Retina (tissue), 1 donor: ENCODE measurements at places on chromosomes 6 and 20.

DNA sequence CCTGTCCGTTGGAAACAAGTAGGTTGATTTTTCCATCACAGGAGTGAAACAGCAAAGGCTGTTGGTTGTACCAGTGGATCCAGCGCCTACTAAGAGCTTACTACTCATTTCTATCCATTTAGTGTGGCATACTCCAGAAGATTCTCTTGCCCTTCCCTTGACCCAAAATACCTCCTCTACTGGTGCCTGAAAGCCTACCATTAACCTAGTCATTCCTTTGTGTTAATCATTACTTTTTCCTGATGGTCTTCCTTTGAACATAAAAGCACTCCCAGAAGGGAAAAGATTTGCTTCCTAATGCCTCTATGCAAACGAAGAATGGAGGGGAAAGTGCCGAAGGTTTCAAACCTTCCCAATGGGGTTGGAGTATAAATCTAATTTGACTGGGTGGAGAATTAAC lies 123.3 kb downstream of the QRSL1 start:
- no peak for DNase-seq

DNA sequence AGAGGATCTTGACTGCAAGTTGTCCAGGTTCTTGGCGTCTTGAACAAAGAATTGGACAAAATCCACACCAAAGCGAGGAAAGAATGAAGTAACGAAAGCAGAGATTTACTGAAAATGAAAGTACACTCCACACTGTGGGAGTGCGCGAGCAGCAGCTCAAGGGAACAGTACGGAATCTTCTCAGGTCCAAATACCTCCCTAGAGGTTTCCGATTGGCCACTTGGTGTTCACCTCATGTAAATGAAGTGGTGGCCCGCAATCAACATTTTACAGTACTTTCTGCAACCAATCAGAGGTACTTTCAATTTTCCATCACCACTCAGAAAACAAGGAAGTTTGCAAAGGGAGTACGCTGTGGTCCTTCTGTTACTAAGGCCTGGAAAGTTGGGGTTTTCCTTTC lies 122.4 kb downstream of the PTPRK start:
- no peak for DNase-seq

DNA sequence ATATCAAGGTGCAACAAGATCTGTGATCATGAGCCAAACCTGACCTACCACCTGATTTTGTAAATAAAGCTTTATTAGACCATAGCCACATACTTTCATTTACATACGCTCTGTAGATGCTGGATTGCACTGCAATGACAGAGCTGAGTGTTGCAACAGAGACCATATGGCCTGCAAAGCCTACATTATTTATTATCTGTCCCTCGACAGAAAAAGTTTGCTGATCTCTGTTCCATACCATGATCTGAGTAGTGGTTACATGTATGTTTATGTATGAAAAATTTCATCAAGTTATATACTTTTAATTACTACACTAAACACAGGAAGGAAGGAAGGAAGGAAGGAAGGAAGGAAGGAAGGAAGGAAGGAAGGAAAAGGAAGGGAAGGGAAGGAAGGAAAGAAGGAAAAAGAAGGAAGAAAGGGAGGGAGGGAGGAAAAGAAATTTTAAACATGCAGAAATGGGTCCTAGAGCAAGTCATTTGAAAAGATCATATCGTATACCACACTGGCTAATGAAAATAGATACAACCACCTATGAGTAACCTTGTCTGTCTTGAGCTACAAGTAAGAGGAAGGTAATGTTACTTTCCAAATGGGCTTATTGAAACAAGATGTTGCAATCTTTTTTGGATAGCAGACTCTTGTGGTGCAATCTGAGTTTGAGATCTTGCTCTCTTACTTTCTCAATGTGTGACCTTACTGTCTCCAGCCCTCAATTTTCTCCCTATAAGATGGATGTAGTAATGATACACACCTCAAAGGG lies 441.0 kb downstream of the KIF16B start:
- no peak for DNase-seq

- no peak for DNase-seq
Measured at GRCh38 chr6:2820415-2820814, 21.2 kb downstream of the SERPINB1 start.

DNA sequence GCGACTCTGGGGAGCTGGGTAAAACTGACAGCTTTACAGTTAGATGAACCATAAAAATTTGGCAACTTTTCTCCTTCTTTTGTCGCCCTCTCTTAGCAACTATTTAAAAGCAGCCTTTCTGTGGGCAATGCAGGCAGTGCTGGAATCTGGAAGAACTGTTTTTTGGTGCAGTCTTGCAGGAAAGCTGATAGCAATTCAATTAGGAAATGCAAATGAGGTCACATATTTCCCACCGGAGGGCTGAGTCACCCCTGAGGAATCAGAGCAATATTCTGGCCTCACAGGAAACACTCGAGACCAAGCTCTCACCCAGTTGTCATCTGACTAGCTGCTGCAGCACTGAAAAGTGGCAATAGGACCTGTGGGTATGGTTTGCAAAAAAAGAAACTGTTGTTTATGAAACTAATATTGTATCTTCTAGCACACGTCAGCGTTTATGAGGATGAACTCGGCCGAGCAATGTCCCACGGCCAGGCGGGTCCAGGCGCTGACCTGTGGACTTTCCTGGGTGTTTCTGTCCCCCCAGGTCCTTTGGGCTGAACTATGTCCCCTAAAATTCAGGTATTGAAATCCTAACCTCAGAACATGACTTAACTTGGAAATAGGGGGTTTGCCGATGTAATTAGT lies 312.3 kb downstream of the TAF4 start:
- no peak for DNase-seq

- no peak for DNase-seq
Measured at GRCh38 chr6:27700337-27700736, 211.9 kb downstream of the OR2B2 start.

- DNase-seq, result no peak
Measured at GRCh38 chr6:90425161-90425641, 128.6 kb upstream of the BACH2 start.

- DNase-seq, result no peak
Measured at GRCh38 chr6:131523988-131524673, 48.9 kb upstream of the ARG1 start.

DNA sequence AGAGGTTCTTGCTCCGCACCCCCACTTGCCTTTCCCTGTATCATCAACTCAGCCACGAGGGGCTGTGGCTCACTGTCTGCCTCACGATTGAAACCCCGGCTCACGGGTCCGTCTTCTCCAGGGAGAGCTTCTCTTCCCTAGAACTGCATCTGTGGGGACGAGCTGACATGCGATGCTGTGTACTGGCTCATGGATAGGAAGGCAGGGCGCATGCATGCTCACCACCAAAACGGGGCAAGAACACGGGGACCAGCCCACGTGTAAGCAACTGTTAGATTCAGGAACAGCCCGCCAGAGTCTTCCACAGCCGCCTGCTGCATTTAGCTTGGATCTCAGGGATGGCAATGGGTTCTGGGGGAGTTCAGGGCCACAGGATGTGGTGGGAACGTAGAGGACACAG lies 275.9 kb upstream of the CDH4 start:
- no peak for DNase-seq

GRCh38 chr6:32113386-32114352 lies 4.5 kb upstream of the TNXB start:
- no peak for DNase-seq

DNA sequence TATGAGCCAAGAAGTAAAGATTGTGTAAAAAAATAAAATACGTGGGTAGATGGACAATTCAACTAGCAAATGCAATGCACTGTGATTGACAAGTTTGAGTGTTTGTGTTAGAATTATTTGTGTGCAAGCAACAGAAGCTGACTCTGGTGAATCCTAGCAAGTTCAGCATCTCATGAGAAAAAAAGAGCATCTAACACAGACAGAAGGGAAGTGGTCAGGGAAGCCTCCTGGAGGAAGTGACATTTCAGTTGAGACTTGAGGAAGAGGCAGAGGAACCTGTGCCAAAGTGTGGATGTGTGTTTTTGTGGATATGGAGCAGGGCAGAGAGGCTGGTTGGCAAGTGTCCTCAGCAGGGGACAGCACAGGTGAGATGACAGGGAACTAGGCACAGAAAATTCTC lies 248.7 kb downstream of the ZNF217 start:
- DNase-seq, result no peak

- DNase-seq, result no peak
Measured at GRCh38 chr6:18464176-18464575, 77.0 kb downstream of the RNF144B start.

- no peak for DNase-seq
Measured at GRCh38 chr6:13528232-13528631, 40.8 kb upstream of the GFOD1 start.

DNA sequence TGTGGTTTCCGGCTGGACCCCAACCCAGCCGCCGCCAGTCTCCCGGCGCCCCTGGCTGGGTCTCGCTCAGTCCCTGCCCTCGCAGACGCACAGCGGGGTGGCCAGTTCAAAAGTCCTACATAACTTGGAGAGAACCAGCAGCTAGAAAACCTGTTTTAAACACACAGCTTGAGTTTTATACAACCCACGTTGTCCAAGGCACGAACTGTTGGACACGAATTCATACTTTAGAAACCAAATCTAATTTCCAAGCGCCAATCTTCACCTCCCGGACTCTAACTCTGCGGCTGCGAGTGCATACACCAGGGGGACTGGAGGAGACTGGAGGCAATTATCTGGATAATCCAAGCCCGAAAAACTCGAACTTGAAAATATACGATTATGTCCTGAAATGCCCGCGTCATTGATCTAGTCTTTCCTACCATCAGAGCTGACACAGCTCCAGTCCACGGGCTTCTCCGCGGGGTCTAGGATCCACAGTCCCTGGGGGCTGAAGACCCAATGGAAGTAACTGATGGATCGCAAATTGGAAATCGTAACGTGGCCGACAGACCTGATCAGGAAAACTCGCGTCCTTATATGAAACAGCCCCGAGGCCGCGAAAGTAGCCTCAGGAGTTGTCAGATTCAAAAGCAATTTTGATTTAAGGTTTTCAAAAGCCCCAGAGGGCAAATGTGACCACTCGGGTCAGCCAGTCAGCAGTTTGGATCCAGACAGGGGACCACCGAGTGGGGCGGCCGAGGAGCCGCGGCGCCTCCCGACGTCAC lies 843 bp upstream of the HEY2 start:
- DNase-seq, result peak; percentile 82

DNA sequence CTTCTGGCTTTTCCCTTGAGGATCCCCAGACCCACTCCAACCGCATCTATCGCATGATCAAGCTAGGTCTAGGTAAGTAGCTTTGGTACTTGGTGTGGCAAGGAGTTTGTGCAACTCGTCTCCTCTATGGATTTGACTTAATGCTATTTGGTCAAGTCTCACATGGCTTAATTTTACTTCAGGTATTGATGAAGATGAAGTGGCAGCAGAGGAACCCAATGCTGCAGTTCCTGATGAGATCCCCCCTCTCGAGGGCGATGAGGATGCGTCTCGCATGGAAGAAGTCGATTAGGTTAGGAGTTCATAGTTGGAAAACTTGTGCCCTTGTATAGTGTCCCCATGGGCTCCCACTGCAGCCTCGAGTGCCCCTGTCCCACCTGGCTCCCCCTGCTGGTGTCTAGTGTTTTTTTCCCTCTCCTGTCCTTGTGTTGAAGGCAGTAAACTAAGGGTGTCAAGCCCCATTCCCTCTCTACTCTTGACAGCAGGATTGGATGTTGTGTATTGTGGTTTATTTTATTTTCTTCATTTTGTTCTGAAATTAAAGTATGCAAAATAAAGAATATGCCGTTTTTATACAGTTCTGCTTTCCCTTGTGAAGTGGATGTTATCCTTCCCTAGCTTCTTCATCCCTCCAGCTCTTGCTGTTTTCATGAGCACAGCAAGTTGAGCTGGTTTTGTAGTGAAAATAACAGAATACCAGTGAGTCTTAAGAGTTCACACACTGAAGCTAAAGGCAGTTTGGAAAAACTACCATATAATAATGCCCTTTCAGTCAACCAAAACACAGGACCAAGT lies 3.8 kb downstream of the SLC35B2 start:
- no peak for DNase-seq

- no peak for DNase-seq
Measured at GRCh38 chr20:58645412-58645968, 5.6 kb upstream of the STX16 start.

- DNase-seq, result no peak
Measured at GRCh38 chr20:41007481-41007880, 21.1 kb upstream of the TOP1 start.

- DNase-seq, result no peak
Measured at GRCh38 chr20:33846291-33846935, 35.3 kb downstream of the CHMP4B start.

DNA sequence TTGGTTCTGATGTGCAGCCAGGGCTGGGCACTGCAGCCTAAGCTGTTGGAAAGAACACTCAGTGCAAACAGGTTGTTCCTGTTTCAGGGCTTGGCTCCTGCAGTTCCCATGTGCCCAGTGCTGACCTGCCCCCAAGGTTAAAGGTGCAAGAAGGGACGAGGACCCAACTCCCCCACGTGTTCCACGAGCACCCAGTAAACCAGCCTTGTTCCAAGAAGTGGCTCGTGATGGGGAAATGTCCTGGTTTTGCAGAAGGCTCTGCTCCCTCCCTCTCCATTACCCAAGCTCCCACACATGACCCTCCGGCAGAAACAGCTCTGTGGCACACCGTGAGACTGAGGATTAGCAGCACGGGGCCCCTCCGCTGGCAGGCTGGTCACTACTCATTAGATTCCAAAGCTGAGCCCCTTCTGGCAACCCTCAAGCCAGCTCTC lies 9.4 kb downstream of the ACSS1 start:
- DNase-seq, result no peak

DNA sequence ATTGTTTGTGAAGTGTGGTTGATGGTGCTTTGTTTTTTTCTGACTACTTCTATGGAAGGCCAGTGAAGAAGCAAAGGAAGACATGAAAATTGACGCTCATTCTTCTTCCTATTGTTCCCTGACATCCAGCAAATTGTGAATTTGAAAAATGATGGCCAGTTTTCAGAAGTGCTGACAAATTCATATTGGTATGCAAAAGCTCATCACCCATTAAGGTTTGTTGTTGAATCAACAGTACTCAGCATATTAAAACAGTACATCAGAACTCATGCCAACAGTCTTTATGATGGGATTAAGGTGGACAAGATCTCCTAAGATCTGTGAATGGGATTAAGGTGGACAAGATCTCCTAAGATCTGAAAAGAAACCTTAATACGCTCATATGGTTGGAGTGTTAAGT lies 1.0 kb upstream of the MTG2 start:
- no peak for DNase-seq

DNA sequence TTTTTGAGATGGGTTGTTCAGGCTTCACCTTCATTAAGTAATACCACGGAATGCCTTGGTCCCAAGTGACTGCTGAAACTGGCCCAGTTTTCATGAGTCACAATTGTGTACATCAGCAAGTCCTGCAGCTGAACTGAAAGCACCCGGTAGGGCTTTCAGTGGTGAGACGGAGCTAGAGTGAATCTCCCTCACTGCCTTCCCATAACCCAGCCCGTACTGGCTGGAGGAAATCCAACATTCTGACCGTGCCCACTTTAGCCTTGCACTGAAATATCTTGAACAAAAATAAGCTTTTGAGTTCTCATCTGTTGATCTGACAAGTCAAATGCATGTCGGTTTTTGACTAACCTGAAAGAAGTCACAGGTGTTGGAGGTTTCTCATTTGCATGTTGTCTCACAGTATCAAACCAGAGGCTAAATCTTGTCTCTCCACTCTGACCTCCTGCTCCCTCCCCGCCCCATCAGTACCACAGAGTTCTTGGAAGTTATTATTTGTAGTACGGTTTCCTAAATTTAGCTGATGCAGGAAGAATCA lies 35.9 kb downstream of the DUSP22 start:
- DNase-seq, result no peak
